ENCODE measurements at places on chromosomes 2 and 18.

DNA sequence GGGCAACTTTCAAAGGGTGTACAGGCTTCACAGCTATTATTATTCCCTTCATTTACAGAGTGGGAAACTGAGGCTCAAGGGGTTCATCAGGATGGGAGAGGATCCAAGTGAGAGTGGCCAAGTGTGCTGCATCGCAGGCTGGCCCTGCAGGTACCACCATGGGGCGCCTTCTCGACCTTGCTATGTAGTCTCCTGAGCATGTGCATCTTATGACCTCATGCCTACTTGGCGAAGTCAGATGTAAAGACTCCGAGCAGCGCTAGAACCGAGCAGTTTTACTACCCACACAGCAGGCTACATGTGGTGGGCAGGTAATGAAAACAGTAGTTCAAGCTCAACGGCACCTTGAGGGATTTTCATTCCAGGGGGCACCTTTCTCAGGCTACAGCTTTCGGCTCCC, 42.0 kb downstream of the TFCP2L1 start:
- DNase-seq = no peak

- DNase-seq = no peak
Observed at GRCh38 chr2:228699888-228700287, 518.4 kb upstream of the SPHKAP start.

DNA sequence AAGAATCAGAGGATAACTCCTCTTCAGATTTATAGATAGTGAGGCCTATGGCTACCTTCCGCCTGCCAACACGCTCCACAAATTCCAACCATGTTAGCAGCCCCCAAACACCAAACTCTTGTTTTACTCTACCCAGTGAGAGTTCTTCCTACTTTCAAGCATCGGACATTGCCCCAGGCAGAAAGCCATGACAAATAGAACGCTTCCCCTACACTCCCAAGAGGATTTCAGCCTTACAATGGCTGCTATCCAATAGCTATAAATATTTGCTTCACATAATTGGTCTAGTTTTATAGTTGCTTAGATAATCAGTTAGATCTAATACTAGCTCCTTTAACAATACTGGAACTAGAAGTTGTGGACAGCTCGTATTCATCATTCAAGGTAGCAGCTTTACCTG, 503.4 kb upstream of the VRK2 start:
- DNase-seq = no peak

DNA sequence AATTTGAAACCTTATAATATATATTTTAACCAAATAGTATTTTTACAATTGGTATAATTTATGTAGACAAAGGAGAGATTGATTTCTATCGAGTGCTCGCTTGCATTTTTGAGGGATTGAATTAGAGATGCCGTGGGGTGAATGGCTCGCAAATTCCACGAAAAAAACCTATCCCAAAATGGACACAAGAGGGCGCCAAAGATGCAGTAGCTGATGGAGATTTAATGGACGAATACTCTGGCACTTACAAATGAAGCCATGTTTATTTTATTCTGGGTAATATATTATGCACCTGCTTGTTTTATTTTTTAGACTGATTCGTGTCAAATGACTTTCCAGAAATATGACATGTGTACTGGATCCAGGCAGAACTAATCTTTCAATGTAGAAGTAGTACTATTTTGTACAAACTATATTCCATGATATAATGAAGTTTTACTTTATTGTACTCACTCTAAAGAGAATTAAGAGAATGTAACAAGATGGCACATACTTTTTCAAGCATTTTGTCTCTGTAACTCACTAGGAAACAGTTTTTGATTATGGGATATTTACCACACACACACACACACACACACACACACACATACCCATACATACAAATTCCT, 505.4 kb downstream of the PLCL1 start:
- peak; percentile 52 for DNase-seq

GRCh38 chr2:171173087-171173486, 12.4 kb upstream of the TLK1 start:
- DNase-seq = no peak

DNA sequence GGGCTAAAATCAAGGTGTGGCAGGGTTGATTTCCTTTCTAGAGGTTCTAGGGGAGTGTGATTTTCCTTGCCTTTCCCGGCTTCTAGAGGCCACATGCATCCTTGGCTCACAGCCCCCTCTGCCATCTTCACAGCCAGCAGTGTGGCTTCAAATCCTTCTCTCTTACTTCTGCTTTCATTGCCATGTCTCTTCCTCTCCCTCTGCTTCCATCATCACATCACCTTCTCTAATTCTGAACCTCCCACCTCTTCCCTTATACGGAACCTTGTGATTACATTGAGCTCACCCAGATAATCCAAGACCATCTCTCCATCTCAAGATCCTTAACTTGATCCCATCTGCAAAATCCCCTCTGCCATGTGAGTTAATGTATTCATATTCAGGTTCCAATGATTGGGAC, 56.2 kb upstream of the RMDN2 start:
- no peak for DNase-seq

GRCh38 chr2:73823916-73824523, 4.7 kb upstream of the STAMBP start:
- peak; percentile 88 for DNase-seq

DNA sequence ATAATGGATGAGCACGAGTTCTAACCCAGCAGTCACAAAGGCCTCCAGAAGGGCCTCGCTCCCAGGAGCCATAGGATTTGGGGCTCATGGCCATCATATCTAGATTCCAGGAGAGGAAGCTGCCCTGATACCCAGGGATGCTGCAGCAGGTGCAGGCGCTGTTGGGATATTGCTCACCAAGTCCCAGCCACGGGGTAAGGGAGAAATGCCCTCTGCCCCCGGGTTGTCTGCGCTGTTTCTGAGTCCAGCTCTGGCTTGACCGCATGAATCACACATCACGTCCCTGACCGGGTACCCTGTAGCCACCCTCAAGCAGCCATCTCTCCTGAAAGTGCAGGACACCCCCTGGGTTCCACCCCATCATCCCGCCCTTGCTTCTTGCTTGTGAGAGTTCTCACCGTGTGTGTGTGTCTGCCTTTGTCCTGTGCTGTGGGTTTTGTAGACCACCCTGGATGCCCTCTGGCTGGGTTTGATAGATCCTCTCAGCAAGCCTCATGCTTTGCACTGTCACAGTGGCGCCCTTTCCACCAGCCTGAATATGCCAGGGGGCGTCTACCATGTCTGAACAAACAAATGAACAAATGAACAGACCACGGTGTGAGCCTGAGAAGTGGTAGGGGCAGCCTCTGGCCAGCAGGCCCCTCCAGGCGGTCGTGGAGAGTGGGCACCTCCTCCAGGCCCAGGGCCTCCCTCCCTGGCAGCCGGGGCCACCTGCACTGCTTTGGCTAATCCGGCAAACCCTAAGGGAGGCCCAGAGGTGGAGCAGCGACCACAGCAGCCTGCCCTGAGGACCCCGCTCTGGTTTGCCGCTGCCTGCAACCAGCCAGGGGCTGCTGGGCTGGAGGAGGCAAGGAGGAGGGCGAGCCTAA, 32.1 kb downstream of the ADRA2B start:
- no peak for DNase-seq

DNA sequence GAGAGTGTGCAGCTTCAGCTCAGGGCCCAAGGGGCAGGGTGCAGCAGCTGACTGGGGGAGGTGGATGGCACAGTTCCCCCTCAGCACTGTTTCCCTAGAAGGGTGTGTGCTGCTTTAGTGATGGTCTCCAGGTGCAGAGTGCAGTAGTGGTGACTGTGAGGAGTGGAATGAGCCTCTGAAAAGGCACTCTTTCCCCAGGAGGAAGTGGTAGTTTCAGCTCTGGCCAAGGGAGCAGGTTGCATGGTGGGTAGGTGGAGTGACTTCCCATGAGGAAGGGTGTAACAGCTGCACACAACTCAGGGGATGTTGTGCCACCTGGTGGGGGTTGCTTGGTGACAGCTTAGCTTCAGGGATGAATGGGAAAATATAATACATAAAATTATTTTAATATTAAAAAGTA, 251.5 kb upstream of the NXPH2 start:
- peak; percentile 17 for DNase-seq

DNA sequence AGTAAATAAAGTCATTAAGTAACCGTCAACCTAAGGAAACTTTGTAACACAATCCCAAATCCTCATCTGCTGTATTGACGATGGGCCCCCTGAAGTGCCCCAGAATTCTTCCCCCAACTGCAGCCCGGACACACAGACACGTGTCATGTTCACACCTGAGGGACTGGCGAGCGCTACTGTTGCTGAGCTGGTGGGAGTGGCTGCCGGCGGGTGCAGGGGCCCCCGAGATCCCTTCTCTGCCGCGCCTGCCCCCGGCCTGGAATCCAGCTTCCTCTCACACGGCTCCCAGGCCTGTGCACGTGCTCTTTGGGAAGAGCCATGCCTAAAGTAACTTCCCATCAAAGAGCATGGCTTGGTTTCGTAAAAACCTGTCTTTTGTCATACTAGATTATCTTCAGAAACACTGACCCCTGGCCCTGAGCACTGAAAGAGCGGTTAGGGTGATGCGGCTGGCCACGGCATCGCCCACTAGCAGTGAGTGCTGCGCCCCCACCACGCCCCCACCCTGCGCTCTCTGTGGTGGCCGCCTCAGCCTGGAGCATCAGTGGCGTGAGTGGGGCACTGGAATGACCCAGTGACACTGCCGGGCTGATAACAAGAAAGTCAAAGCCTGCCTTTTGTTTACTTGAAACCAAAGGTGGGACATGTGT, 56.0 kb downstream of the ADI1 start:
- no peak for DNase-seq

GRCh38 chr18:79933765-79934164, 17.7 kb downstream of the SLC66A2 start:
- DNase-seq = peak; percentile 46

DNA sequence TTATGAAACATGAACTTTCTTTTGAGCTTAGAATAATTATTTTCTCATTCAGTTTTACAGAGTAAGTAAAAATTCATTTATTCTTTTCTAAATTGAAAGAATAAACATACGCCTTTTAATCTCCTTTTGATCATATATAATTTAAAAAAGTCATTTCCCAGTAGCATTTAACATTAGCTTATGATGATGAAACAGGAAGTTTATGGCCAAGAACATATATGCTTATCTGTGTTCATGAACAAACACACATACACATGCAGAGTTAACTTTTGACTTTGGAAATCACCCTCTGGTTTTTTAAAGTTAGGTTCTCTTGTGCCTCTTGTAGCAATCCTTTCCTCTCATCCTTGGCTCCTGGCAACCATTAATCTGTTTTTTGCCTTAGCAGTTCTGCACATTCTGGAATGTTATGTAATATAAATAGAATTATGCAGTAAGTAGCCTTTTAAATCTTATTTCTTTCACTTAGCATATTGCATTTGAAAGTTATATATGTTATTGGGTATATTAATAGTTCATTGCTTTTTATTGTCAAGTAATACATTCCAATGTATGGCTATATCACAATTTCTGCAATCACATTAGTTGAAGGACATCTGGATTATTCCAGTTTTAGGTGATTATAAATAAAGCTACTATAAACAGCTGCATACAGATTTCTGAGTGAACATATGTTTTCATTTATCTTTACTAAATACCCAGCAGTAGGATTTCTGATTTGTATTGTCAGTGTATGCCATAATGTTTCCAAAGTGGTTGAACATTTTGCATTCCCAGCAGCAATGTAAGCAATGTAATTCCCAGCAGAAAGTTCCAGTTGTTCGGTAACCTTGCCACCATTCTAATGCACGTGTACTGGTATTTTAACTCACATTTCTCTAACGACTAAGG, 210.3 kb downstream of the ZRANB3 start:
- no peak for DNase-seq

GRCh38 chr2:164913640-164914350, 41.5 kb downstream of the SLC38A11 start:
- peak; percentile 26 for DNase-seq

DNA sequence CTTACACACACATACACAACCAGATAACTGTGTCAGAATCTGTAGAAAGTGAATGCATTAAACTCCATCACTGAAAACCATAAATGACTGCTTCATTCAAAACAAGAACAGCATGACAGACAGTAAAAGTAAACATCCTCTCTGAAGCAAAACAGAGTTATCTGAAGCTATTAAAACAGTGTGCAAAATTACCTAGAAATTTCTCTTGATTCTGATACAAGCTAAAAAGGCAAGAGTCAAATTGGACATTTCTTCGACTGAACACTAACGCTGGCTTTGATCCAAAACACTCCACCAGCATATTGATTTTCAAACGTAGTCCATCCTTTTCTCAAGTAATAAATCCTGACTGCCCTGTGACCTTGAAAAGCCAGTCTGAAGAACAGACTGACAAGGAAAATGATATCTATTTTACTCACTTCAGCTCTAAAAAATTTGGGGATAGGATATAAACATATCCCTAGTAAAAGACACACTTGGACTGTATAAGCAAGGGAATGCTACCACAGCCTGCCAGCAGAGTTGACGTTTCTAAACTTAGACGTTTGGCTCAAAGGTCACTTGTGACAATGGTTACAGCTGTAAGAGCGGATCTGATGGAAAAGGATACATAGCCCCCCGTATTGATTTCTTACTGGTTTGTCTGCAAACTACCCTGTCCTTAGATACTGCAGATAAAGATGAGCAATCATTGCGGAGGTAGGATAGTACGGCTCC, 128.9 kb upstream of the ITGB6 start:
- no peak for DNase-seq
